Uterus (tissue), 4 donors: ENCODE measurements at places on chromosomes 6 and 20. TPM values are rescaled to one million over a fixed set of nuclear protein-coding genes. Genes with fewer than 3 reads are reported as not detected.

GRCh38 chr20:62229667-62230066 lies 8.7 kb upstream of the OSBPL2 start:
- no peak for DNase-seq

GRCh38 chr6:150720774-150721233 lies 121.1 kb downstream of the PLEKHG1 start:
- no peak for DNase-seq

GRCh38 chr6:14231071-14231483 lies 113.5 kb downstream of the CD83 start:
- DNase-seq, result no peak

DNA sequence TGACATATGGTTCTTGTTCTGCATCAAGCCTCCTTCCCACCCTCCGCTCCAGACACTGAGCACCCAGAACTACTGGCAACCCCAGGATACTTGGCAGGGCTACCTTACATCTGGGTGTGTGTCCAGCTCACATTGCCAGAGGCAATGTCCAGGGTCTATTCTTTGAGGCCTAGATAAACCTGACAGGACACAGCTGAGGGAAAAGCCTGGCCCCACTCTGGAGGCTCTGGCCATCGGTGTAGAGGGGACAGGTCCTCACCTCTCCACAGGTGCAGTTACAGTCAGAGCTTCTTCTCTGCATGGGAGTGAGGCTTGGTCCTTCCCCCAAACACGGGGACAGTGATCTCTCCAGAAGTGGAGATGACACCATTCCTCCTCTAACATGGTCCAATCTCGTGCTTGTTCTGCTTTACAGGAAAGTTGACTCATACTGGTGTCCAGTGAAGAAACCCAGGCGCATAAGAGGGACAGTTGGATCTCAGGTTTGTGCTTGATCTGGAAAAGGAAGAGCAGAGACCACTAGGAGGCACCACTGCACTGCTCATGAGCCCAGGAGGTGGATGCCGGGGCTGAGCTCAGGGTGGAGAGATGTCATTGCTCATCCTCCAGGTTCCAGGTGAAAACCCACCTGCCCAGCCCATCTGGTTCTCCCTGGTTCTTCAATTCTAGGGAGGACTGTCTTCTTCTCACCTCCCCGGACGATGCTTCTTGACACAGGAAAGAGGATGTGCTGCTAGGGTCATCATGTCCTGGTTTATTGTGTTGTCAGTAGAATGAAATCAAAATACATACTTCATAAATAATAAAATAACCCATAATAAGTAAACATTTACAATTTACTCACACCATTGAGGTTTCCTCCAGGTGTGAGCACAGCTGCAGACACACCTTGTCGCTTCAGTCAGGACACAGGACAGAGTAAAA lies 14.7 kb downstream of the HLA-F start:
- peak; percentile 68 for DNase-seq

ZC2HC1B gene
- total RNA-seq, result not detected
